ENCODE measurements at places on chromosomes 3 and 15.
A peak's percentile ranks its signal among the peaks of the same experiment; 100 is the strongest.

GRCh38 chr15:51558876-51559275, 63.7 kb downstream of the DMXL2 start:
- DNase-seq, result no peak

GRCh38 chr3:51243924-51244323, 141.2 kb upstream of the MANF start:
- DNase-seq, result no peak

DNA sequence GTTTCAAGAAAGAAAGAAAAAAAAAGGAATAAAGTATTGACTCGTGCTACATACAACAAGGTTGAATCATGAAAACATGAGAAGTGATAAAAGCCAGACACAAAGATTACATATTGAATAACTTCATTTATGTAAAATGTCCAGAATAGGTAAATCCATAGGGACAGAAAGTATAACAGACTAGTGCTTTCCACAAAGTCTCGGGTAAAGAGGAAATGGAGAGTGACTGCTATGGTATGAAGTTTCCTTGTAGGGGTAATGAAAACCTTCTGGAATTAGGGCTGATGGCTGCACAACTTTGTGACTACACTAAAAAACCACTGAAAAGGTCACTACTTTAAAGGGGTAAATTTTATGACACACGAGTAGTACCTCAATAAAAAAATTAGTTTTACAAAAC, 13.0 kb downstream of the LRRFIP2 start:
- DNase-seq, result no peak

GRCh38 chr3:79690072-79690471, 77.7 kb downstream of the ROBO1 start:
- no peak for DNase-seq

- no peak for DNase-seq
Measured at GRCh38 chr15:93985925-93986324, 245.4 kb upstream of the MCTP2 start.

DNA sequence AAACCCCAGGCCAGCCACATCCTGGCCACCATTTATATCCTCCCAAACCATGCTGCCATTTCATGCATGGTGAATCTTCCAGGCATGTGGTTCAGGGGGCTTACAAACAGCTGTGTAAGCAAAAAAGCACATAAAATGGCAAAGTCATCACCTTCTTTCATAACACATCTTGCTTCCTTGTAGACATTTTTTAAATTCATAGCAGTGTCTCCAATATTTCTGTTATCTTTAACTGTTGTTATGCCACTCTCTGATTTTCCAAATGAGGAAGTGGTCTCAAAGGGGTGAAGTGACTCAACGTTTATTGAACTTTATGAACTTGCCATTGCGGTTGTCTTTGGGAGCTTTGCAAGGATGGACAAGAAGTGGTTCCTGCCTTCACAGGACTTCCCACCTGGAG, 264.4 kb downstream of the MEX3B start:
- no peak for DNase-seq

GRCh38 chr3:37709946-37710640, 151.6 kb upstream of the CTDSPL start:
- no peak for DNase-seq

DNA sequence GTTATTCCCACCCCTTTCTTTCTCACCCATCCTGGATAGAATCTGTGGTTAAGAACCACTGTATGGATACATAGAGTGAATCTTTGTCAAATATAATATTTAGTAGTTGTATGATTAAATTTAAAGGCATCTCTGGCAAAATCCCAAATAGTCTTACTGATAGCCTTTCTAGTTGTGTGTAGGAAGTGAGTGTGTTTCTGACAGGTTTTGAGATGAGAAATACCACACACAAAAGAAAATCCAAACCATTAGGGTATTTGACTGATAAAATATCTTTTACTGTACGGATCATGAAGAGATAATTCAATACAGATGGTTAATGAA, 44.7 kb upstream of the PLCL2 start:
- DNase-seq, result no peak

- DNase-seq, result peak; percentile 70
Measured at GRCh38 chr3:14203521-14204079, 25.0 kb downstream of the LSM3 start.

DNA sequence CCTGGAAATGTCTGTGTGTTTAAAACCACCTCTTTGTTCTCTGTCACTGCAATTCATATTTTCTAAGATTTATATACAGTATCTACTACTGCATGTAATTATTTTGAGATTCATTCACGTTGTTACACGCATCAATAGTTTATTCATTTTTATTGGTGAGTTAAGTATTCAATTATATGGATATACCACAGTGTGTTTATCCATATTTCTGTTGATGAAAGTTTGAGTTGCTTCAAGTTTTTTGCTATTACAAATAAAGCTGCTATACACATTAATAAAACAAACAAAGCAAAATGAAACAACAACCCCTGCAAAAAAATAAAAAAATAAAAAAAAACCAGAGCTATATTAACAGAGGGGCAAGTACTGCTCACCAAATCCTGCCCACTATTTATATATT, 122.3 kb downstream of the NR2E3 start:
- no peak for DNase-seq

- no peak for DNase-seq
Measured at GRCh38 chr15:65409036-65409631, 13.6 kb downstream of the IGDCC4 start.

GRCh38 chr3:161748049-161748448, 251.4 kb downstream of the OTOL1 start:
- DNase-seq, result no peak

- no peak for DNase-seq
Measured at GRCh38 chr3:11307830-11308432, 35.7 kb downstream of the ATG7 start.

DNA sequence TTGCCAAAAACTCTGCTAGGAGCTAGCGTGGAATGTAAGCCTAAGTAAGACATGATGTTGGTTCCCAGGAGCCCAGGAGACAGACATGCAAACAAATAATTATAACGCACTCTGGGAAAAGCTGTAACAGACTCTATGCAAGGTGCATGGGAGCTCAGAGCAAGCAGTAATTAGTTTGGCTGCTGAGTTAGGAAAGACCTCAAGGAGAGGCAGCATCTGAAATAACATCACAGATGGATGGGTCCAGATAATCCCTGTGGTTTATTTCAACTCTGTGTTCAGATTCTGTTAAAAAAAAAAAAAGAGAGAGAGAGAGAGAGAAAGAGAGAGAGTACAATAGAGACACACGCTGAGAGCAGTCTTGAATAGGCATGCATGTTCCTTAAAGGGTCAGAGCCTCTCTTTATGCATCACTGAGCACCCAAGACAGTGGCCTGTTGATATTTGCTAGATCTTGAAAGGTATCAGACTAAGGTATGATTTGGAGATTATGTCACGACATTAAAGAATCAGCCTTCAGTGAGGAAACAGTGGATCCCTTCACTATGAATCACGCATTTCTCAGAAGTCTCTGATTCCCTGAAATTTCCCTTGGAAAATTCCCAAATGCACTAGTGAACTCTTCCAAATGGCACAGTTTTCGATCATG, 124.4 kb upstream of the LIPC start:
- no peak for DNase-seq

DNA sequence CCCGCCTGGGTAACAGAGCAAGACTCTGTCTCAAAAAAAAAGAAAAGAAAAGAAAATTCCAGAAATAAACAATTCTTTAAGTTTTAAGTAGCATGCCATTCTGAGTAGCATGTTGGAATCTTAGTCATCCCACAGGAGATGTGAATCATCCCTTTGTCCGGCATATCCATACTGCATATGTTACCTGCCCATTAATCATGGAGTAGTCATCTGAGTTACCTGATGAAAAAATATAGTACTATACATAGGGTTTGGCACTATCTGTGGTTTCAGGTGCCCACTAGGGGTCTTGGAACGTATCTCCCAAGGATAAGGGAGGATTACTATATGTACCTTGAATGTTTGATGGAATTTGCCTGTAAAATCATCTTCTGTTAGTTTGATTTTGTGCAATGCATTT, 6.3 kb upstream of the CCR4 start:
- no peak for DNase-seq

- no peak for DNase-seq
Measured at GRCh38 chr15:45048794-45049631, 26.0 kb downstream of the SORD start.

DNA sequence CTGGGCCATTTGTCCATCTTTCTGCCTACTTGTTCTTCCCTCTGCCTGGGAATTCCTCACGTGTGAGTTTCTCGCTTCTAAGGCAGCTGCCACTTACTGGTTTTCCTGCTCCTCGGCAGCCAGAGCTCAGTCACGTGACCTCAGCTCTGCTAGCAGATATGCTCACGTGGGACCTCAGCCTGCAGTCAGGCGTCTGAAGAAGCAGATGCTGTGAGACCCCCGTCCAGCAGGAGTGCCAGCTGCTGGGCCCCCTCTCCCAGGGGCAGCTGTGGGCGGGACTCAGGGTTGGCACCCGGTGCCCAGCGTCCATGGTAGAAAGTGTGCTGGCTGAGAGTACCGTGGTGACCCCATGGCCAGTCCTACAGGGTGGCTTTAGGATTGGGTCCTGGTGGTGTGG, 161.3 kb upstream of the TLE3 start:
- peak; percentile 61 for DNase-seq

DNA sequence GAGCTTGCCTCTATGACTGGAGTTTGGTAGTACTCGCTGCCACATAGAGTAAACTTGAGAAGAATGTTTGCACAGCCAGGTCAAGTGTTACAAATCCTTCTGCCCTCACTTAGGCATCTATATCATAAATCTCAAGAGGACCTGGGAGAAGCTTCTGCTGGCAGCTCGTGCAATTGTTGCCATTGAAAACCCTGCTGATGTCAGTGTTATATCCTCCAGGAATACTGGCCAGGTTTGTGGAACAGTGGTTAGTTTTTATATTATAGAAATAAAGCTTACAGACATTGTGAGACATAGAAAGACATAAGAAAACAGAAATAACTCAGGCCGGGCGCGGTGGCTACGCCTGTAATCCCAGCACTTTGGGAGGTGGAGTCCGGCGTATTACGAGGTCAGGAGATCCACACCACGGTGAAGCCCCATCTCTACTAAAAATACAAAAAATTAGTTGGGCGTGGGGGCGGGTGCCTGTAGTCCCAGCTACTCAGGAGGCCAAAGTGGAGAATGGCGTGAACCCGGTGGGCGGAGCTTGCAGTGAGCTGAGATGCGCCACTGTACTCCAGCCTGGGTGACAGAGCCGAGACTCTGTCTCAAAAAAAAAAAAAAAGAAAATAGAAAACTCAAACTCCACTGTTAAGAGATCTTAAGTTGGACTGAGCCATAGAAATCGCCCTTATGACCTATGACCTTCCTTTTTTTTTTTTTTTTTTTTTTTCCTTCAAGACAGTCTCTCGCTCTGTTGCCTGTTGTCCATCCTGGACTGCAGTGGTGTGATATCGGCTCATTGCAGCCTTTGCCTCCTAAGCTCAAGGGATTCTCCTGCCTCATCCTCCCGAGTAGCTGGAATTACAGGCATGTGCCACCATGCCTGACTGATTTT, 2.2 kb downstream of the RPSA start:
- DNase-seq, result peak; percentile 32

DNA sequence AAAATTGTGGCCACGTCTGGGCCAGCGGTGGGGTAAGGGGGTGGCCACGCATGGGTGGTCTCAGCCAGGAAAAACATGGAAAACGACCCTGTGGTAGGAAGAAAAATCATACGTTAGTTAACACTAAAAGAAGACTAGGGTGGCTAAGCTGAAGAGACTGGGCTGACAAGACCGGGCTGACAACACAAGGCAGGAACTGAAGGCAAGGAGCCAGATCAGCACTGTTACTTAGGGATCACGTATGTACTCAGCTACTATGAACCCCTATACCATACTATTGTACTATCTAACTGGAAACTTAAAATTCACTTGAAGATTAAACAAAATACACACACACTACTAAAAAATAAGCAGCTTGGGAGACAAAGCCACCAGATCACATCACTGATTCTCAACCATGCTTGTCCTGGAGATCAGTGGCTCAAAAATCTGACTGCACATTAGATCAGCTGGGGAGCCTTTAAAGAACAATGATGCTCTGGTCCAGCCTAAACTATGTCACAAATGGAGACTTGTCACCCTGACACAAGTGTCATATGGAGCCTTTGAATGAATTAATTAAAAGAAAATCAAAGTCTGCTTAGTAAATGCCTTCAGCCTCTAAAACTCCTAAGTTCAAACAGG, 442.2 kb downstream of the SHQ1 start:
- DNase-seq, result peak; percentile 57

GRCh38 chr3:150868282-150868681, 37.0 kb downstream of the MINDY4B start:
- DNase-seq, result no peak

DNA sequence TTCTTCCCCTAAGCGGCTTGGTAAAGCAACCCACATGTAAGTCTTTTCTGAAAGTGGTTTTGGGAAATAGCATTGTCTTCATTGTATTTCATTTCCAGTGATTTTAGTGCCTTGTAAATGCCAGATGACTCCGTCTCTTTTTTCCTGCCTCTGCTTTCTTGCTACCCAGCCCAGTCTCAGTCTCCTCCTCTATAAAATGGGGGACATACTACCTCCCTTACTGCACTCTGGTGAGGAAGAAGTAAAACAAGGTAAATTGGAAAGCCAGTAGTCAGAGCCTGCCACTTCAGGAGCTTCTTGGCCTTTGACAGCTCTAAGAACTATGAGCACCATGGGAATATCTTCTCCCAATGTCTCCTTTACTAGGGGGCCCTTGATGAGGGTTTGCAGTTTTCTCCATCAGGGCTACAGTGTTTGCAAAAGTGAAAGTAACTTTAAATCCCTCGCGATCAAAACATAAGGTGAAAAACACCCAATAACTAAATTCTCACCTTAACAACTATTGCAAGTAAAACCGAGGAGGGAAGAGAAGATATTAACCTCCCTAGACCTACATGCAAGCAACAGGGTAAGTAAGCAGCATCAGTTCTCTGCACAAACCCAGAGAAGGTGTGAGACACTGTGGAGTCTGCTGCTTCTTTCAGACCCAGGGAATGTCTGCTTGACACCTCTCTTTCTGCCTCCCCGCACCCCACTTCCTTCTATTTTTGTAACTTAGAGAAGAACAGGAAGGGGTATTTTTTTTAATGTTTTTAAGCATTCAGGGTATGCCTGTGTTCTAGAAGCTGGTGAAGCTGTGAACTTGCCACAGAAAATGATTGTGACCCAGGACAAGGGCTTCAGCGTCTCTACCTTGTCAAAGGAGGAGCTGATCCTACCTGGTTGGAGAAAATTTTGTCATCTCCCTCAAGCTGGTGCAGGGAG, 159.1 kb upstream of the EOMES start:
- no peak for DNase-seq

- no peak for DNase-seq
Measured at GRCh38 chr15:73295630-73296286, 73.0 kb downstream of the HCN4 start.

GRCh38 chr15:56919609-56920366, 1.3 kb downstream of the TCF12 start:
- no peak for DNase-seq

DNA sequence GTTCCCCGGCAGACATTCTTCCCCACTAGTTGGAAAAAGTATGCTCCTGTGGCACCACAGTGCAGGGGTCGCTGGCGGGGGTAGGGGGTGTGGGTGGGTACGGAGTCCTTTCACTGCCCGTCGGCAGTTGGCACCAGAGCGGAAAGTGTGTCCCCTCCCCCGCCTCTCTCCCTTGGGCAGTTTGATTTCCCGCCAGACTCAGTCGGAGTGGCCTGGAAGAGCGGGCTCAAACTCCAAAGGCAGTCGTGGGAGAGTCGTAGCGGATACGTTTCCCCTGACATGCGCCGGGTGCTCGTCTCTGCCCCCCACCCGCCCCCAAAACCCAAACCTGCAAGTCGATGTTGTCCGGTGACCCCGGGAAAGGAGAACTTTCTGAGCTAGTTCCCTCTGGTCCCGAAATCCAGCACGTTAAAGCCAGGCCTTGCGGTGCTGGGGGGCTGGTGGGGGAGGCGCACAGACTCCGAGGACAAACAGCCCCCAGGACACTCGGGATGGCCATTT, 4.4 kb upstream of the FOXB1 start:
- no peak for DNase-seq
